ENCODE measurements at places on chromosomes 2 and 18.

GRCh38 chr2:156189143-156189542 lies 143.4 kb downstream of the NR4A2 start:
- no peak for DNase-seq

DNA sequence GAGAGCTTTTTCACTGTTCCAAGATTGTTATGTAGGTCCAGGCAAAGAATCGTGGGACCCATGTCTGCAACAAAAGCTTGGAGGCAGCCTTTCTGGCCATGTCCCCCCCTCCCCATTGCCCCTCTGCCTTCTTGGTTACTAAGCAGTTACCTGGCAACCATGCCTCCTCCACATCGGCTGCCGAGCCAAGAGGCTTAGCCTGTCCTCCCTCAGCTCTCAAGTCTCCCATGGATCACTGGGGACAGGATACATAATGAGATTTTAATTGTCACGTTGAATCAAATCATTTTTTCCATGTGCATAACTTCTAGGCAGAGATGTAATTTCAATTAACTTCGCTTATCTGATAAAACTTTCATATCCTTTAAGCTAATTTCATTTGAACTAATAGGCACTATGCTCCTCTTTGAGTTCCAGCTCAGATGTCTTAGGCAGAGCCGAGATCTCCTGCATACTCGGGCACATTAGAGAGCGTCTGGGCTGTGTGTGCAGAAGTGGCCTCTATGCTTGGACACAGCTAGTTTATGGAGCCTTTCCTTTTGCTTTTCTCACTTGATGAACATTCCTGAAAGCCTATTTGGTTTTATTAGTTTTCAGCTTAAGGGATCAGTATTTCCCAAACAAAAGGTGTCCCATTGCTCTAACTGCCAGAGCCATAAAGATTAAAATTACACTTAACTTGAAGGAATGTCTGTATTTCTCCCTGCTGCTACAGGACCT lies 80.7 kb downstream of the LYPD1 start:
- DNase-seq: no peak

DNA sequence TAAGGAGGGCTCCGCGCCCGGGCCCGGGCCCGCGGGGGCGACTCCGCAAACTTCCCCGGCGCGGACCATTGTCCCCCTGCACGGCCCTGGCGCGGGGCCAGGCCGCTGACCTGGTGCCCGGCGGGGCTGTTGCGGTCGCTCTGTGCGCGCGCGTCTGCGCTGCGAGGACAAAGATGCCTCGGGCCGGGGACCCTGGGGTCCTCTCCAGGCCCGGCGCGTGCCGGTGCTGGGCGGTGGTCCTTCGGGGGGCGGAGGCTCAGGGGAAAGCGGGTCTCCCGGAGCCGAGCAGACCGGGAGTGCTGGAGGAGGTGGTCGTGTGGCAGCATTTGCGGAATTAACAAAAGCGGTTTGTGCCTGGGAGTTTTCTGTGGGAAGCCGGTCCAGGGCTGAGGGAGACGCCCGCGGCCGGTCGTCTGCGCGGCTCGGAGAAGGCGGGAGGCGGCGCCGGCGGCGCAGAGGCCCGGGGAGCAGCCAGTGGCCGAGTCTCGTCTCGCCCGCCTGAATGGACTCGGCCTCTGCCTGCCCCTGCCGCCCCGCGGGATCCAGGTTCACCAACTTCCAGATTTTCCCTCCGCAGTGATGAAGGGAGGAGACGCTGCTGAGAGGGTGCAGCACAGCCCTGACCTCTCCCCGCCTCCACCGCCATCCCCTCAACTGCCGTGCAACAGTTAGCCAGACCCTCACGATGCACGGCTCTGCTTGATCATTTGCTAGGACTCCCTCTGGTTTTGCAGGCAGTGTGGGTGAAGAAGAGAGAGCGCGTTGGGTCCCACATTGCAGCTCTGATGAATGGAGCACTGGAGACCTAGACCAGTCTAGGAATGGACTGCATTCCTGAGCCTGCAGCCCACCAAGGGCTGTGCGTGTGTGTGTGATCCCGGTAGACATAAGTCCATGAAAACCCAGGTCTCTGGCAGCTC lies 705 bp downstream of the EFR3B start:
- DNase-seq: no peak

DNA sequence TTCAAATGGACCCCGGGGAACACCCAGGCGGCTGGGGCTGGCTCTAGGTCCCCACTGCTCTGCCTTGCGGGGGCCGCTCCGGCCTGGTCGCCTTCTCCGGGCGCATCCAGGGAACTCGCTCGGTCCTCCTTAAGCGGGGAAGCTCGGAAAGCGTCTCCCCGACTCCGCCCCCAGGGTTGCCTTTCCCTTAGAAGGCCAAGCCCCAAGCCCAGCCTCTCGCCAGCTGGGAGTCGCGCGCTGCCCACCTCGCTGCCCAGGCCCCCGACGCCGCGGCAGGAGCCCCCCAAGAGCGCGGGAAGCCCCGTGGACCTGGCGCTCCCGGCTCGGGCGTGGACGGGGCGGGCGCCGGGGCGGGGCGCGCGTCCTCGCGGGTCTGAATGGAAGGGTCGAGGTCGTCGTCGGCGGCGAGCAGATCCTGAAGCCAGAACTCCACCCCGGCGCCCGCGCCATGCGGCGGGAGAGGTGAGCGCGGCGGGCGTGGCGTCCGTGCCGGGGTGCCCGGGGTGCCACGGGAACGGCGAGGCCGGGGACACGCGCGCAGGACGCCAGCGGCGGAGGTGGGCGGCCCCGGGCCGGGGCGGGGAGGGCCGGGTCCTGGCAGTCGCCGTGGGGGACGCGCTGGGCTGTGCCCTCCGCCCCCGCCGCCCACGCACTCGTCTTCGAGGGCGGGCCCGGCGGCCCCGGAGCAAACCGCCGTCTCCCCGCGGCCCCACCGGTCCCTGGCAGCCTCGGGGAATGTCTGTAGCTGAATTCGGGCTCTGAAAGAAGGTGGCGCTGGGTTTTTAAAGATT lies at the start of gene BOK:
BOK (plus strand) TSS at position 214 of the 791 bp plus-strand sequence. CDS start 739 bp downstream, outside the sequence.
- peak; percentile 63 for DNase-seq

- no peak for DNase-seq
These were observed 143.3 kb upstream of the CAB39 start for GRCh38 chr2:230569298-230569697.

DNA sequence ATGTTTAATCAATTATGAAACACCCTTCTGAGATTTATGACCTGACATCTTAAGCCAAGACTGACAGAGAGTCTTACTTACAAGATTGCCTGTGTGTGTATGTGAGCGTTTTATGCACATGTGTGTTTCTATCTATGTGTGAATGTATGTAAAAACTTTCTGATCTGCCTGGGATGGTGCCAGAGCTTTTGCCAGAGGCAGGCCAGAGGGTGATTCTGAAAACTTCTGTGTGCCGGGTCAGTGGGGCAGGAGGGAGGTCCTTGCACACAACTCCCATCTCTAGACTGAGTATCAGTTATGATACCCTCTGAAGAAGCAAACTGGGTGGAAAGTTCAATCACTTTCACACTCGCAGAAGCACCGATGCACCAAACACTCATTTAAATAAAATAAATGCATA lies 335.0 kb upstream of the NT5C1B start:
- DNase-seq: no peak

- no peak for DNase-seq
These were observed 19.3 kb upstream of the CAVIN2 start for GRCh38 chr2:191866195-191866594.

DNA sequence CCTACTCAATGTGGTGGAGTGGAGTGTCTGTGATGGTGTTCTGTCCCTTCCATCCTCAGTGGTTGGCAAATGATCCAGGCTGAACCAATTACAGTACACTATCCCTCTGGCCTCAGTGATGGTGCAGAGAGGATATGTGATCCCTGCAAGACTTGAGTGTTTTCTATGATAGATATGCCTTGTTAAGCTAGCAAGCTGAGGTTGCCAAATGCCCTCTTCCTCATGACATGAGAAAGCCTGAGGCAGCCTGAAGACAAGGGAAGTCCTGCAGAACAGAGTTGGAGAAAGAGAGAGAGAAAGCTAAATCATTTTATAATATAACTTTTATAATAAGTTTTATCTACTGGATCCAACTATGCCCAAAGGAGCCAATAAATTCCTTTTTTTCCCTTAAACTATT lies 41.6 kb upstream of the GORASP2 start:
- no peak for DNase-seq

DNA sequence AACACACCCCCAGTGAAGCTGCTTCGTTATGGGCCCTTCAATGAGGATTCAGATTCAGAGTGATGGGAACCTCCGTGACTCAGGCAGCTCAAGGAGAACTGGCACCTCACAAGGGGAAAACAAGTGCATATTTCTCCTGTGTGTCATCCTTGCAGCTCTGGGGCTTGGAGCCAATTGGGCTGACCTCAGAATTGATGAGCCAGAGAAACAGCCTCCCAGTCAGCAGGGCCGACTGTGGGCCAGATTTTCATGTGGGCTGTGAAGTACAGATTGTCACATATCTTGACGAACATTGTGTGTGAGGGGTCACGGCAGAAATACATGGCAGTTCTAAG lies 189.6 kb upstream of the SP5 start:
- DNase-seq: peak; percentile 87

GRCh38 chr2:96205888-96206287 lies 2.7 kb downstream of the STARD7 start:
- DNase-seq: no peak

GRCh38 chr2:85396531-85397470 lies 13.4 kb downstream of the CAPG start:
- DNase-seq: no peak

- no peak for DNase-seq
These were observed 355.1 kb upstream of the MYT1L start for GRCh38 chr2:2686222-2686621.

- DNase-seq: no peak
These were observed 9.3 kb upstream of the FHL2 start for GRCh38 chr2:105407946-105408743.

Data from uterus (tissue), 4 donors.